Hair follicular keratinocyte (primary cell): ENCODE measurements at places on chromosomes 16 and 17. TPM values are rescaled to one million over a fixed set of nuclear protein-coding genes. Genes with fewer than 3 reads are reported as not detected.

Gene MYCBPAP
- 0.62 and 1.6 TPM in 2 replicates for total RNA-seq

Gene NOG
- total RNA-seq: 1.3 and 1.4 TPM in 2 replicates

Gene DEXI
- total RNA-seq: 82.4 and 82.9 TPM in 2 replicates

Gene MARCHF10
- total RNA-seq: not detected in 2 replicates

Gene CDR2L
- 11.9 and 20.4 TPM in 2 replicates for total RNA-seq

Gene TSPAN10
- 0.49 TPM in 1 of 2 replicates, not detected in the other for total RNA-seq

Gene GAS2L2
- total RNA-seq: not detected in 2 replicates

Gene LPO
- total RNA-seq: not detected in 2 replicates

Gene NPIPA8
- total RNA-seq: 0.23 and 0.80 TPM in 2 replicates

Gene ABCA10
- 0.55 TPM in 1 of 2 replicates, not detected in the other for total RNA-seq

Gene BAHCC1
- total RNA-seq: 1.8 and 4.0 TPM in 2 replicates

Gene RASL10B
- 0.11 TPM in 1 of 2 replicates, not detected in the other for total RNA-seq

Gene ZDHHC7
- 43.5 and 47.8 TPM in 2 replicates for total RNA-seq

Gene GDPD3
- 0.08 and 0.55 TPM in 2 replicates for total RNA-seq

Gene PRSS8
- total RNA-seq: 59.2 and 120 TPM in 2 replicates

Gene INCA1
- total RNA-seq: 0.08 TPM in 1 of 2 replicates, not detected in the other

Gene TAF1C
- 9.8 and 18.3 TPM in 2 replicates for total RNA-seq

Gene RAB26
- total RNA-seq: not detected in 2 replicates

Gene STH
- not detected in 2 replicates for total RNA-seq

Gene SLC6A4
- total RNA-seq: not detected in 2 replicates

Gene CORO1A
- 10.9 and 15.5 TPM in 2 replicates for total RNA-seq

Gene NEUROD2
- not detected in 2 replicates for total RNA-seq

Gene KRT25
- total RNA-seq: not detected in 2 replicates

Gene ZNF624
- 1.6 and 1.7 TPM in 2 replicates for total RNA-seq

Gene OR3A3
- not detected in 2 replicates for total RNA-seq

Gene FAM20A
- not detected in 2 replicates for total RNA-seq

Gene SLC47A1
- total RNA-seq: 1.3 and 5.2 TPM in 2 replicates

Gene ASGR1
- total RNA-seq: 0.23 TPM in 1 of 2 replicates, not detected in the other

Gene CLEC3A
- not detected in 2 replicates for total RNA-seq

Gene GP1BA
- total RNA-seq: not detected in 2 replicates

Gene EIF3CL
- total RNA-seq: 107 and 134 TPM in 2 replicates

Gene ESRP2
- total RNA-seq: 15.7 and 24.9 TPM in 2 replicates

Gene GPR139
- not detected in 2 replicates for total RNA-seq

Gene ARHGAP44
- total RNA-seq: under 0.01 and 0.34 TPM in 2 replicates

Gene KRT36
- not detected in 2 replicates for total RNA-seq

Gene C17orf113
- 0.16 and 0.38 TPM in 2 replicates for total RNA-seq

Gene SCARF1
- 0.16 TPM in 1 of 2 replicates, not detected in the other for total RNA-seq

Gene ANKFN1
- total RNA-seq: not detected in 2 replicates

Gene SPATA22
- total RNA-seq: 0.76 TPM in 1 of 2 replicates, not detected in the other

Gene ACSM2B
- not detected in 2 replicates for total RNA-seq

Gene EMP2
- 17.0 and 23.0 TPM in 2 replicates for total RNA-seq

Gene LAT
- 0.16 TPM in 1 of 2 replicates, not detected in the other for total RNA-seq
